ENCODE measurements at places on chromosomes 2 and 18.
A peak's percentile ranks its signal among the peaks of the same experiment; 100 is the strongest.

DNA sequence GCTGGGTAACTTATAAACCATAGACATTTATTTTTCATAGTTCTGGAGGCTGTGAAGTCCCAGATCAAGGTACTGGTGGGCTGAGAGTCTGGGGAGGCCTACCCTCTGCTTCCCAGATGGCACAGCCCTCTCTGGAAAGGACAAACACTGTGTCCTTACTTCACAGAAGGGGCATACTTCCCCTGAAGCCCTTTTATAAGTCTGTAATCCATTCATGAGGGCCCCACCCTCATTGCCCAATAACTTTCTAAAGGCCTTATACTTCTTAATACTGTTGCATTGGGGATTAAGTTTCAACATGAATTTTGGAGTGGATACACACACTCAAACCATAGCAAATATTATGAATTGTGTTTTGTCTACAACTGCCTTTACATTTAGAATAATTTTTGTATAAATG, 36.0 kb downstream of the ATIC start:
- DNase-seq: no peak

DNA sequence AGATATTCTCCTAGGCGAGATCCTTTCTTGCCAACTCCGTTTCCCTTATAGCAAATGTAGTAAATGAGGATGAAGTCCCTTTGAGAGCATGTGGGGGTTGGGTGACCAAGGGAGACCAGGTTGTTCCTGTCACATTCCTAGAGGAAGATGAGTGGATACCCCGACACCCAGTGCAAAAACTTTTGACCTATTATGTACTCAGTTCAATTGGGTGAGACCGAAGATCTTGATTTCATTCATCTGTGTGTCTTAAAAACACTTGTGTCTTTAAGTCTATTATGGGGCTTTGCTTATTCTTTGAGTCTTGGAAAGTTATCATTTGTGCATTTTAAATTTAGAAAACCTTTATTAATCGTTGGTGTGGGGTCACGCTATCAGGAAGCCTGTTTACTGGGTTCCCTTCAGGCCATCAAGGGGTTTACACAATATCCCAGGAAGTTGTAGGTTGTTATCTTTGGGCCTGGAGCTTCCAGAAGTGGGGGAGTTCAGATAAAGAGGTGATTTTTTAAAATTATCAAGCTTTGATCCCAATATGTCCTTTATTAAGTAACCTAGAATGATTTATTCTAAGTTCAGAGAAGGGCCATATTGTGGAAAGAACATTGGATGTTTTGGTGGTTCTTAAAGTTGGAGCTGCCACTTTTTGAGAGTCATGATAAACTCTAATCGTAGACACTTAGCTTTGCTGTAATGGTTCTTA, 2.8 kb downstream of the RHOB start:
- DNase-seq: no peak

DNA sequence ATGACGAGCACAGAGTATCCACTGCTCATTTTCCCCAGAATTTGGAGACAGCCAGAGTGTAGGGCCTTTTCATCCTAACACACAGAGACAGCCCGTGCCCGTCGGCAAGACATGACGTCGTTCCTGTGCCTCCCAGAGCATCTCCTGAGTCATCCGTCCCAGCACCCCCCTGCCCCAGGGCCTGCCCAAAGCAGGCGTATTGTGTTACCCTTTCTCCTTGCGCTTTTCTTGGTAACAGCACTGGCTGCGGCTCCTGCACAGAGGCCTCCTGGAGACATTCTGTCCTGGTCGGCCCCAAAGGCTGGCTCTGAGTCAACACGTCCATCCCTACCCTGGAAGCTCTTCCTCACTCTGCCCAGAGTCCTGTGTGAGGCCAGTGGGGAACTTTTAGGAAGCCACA, 217.1 kb downstream of the KLHL29 start:
- DNase-seq: peak; percentile 70

- DNase-seq: no peak
These were observed 53.9 kb downstream of the OTX1 start for GRCh38 chr2:63104482-63104881.

DNA sequence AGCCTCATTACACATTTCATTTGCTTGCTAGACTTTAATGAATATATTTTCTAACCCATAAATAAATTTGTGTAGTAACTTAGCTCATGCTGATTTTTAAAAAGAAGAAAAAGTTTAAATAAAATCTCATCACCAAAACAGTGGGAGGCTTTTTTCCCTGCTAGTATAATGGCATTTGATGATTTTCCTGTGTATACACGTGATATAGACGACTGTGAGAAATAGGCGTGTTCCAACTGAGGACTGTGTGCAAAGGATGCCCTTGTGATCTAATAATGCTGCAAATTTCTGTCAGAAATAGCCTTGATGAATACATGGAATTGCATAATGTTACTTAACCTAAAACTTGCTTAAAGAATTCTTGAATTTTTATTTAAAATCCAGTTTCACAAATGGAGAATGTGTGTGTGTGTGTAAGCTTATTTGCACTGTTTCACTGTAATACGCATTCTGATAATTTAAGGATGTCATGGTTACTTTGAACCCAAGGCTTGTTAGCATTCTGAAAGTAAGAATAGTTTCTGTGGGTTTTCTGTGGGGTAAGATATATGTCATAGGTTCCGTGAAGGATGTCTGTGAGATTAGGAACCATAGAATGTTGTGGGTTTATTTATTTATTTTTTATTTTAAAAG, 178.0 kb downstream of the DLGAP1 start:
- no peak for DNase-seq

DNA sequence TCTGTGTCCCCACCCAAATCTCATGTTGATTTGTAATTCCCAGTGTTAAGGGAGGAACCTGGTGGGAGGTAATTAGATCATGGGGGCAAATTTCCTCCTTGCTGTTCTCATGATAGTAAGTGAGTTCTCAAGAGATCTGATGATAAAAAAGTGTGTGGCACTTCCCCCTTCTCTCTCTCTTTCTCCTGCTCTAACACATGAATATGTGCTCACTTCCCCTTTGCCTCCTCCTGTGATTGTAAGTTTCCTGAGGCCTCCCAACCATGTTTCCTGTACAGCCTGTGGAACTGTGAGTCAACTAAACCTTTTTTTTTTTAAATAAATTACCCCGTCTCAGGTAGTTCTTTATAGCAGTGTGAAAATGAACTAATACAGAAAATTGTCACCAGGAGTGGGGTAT, 380.0 kb downstream of the MEIS1 start:
- DNase-seq: no peak

- no peak for DNase-seq
These were observed 339.8 kb downstream of the CDH19 start for GRCh38 chr18:66264130-66264529.

DNA sequence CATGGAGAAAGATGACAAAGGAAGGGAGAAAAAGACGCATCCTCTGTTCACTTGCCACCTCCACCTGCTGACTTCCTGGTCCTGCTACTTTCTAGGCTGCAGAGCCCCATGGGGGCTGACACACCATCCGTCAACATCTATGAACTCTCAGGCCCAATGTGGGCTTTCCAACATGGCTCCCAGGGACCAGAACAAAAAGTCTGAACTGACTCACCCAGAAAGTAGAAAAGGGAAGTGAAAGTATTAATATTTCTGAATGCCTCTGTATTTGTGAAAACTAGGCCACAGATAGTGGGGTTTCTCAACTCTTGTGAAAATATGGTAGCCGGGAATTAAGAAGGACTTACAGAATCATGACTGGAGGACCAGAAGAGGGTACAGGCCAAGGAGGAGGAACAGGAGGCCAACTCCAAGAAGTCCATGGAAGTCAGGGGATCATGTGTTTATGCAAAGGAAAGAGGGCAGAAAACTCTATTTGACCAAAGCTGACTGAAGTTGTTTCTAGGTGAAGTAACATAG, 123.1 kb upstream of the CAB39 start:
- no peak for DNase-seq

All from astrocyte (in vitro differentiated cells and primary cell).